ENCODE measurements at places on chromosomes 5 and 9.
A peak's percentile ranks its signal among the peaks of the same experiment; 100 is the strongest.

DNA sequence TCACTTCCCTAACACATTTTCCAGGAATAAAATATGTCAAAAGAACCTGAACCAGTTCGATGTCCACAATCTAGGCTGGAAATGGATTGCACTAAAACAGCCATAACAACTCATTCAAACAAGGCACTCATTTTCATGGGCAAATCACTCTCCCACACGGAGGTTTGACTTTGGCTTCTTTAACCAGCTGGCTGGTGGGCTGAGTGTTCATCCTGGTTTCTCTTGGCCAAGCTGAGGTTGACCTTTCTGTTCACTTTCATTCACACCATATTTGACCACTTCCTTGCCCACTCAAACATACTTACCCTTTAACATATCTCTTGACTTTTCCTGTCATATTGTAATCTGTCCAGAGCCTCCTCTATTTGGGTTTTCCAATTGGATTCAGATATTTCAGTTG is 5.4 kb downstream of the IL7R start:
- no peak for DNase-seq

- no peak for DNase-seq
Measured at GRCh38 chr9:93054758-93055704, 3.5 kb upstream of the SUSD3 start.

- no peak for DNase-seq
Measured at GRCh38 chr9:20054734-20055133, 265.9 kb upstream of the SLC24A2 start.

DNA sequence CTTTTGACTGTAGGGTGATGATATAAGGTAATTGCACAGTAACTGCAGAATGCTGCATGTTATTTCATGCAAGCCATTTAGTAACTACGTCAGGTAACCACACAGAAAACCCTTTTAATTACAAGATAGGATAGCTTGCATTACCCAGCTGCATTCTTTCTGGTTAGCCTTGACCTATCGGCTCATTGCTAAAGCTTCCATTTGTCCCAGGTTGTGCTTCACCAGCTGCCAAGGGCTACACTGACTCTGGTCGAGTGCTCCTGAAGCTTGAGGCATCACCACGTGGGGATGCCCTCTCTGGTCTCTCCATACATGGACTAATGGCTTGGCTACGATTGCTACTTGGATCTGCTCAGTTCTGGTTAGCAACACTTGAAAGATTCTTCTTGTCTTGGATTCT is 81.1 kb upstream of the SLC12A2 start:
- no peak for DNase-seq

DNA sequence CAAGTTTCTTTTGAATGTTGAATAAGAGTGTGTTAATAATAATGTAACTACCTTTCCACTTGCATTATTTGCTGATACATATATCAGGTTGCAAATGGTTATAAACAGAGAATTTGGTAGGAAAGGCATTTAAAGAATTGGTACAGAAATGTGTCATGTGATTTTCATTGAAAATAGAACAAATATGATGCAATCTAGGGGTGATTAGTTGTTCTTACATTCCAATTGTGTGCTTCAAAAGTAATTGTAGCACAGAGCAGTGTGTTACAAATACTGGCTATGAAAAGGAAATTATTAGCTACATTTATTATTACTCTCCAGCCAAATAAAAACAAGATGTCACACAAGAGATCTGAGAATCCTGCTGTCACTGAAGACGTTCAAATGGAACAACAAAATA is 61.8 kb upstream of the PRDM9 start:
- no peak for DNase-seq

DNA sequence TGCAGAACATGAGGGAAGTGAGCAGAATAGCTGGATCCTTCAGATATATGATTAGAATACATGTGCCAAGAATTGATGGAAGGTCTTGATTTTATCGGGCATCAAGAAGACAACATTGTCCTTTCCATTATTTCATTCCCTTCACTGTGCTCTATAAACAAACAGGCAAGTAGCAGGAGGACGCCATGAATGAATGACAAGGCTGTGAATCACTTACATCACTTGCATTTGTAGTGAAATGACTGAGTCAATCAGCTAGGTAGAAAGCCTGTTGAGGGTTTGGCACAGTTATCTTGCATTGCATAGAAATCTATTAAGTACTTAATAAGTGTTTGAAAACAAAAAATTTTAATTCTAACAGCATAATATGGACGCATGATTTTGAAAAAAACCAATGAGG is 548.8 kb upstream of the IZUMO3 start:
- DNase-seq: no peak

GRCh38 chr9:2028888-2029287 is 13.7 kb downstream of the SMARCA2 start:
- DNase-seq: no peak

- no peak for DNase-seq
Measured at GRCh38 chr5:132853790-132854189, 12.5 kb downstream of the GDF9 start.

GRCh38 chr9:109161471-109161870 is 5.6 kb downstream of the FRRS1L start:
- DNase-seq: no peak

GRCh38 chr5:67543720-67544270 is 347.2 kb upstream of the CD180 start:
- no peak for DNase-seq

GRCh38 chr9:107932601-107933000 is 443.0 kb upstream of the KLF4 start:
- no peak for DNase-seq

DNA sequence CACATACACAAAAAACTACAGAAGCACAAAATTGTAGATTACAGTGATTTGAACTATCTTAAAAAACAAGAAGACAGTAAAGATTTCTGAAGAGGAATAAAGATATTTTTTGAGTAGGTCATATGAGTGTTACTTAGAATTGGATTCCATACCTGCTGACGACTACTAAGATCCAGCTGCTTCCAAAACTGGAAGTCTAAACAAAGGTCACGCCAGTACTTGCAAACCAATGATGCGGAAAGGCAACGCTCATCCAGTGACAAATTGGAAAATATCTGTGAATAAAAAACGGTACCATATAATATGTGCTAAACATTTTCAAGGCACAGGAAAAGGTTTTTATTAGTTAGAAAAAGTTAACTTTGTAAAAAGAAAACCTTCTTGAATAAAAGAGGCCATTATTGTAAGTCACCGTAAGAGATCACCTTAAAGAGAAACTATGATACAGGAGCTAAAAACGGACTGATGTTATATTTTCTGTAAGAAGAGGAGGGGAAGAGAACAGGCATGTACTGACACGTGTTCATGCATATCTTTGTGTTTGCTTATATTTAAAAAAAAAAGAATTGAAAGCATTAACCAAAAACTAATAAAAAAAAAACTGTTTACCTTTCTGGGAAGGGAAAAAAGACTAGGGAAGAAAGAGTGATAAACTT is 14.1 kb downstream of the FBXL17 start:
- DNase-seq: no peak

GRCh38 chr5:14185326-14186058 is 42.4 kb downstream of the TRIO start:
- DNase-seq: no peak

GRCh38 chr5:123545506-123545905 is 33.5 kb downstream of the CSNK1G3 start:
- no peak for DNase-seq

GRCh38 chr5:113381791-113382190 is 53.0 kb downstream of the TSSK1B start:
- DNase-seq: no peak

GRCh38 chr9:99449726-99450125 is 227.6 kb downstream of the SEC61B start:
- DNase-seq: no peak

DNA sequence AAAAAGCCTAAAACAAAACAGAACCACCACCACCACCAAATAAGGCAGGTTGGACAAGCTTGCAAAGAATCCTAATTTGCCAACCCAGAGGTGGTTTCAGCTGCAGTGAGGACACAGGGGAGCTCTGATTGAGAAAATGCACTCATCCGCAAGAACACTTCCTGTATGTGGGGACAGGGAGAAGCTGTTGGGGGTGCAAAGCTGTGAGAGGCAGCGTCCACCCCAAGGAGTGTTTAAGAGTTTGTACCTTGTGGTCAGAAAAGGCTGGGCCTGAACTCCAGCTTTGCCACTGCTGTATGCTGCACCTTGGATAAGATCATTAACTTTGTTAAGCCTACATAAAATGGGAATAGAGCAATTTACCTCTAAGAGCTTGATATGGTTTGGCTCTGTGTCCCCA is 511.7 kb downstream of the BNC2 start:
- DNase-seq: no peak

DNA sequence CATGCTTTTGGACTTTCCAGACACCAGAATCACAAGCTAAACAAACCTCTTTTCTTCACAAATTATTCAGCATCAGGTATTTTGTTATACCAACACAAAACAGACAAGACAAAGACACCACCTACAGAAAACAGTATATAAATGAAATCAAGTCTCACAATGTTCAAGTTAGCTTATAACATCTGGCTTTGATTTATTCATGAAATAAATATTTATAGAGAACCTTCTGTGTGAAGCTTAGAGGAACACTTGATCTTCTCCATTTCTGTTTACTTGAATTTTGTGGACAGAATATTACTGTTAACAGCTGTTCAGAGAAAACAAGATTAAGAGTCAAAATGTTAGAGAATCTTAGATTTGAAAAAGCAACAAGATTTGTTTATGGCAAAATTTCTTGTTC is 137.4 kb upstream of the PRR16 start:
- no peak for DNase-seq

GRCh38 chr5:7169240-7169878 is 226.6 kb upstream of the ADCY2 start:
- no peak for DNase-seq

DNA sequence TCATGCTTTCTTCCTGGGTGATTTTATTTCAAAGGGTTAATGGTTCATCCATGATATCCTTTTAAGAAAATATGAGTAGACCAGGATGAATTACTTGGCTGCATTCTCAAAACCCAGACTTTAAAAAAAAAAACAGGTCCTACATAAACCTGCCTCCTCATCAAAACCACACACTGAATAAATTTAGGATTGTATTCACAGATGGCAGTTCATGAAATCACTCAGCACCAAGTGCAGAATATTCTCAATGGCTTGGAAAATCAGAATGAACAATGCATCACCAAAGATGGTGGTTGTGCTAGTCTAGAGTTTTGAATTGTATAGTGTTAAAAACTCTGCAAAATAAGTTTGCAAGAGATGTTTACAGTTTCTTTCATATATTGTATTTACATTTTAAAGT is 145.4 kb upstream of the GRAMD2B start:
- DNase-seq: no peak

- DNase-seq: no peak
Measured at GRCh38 chr5:53956632-53957031, 353.7 kb downstream of the ARL15 start.

DNA sequence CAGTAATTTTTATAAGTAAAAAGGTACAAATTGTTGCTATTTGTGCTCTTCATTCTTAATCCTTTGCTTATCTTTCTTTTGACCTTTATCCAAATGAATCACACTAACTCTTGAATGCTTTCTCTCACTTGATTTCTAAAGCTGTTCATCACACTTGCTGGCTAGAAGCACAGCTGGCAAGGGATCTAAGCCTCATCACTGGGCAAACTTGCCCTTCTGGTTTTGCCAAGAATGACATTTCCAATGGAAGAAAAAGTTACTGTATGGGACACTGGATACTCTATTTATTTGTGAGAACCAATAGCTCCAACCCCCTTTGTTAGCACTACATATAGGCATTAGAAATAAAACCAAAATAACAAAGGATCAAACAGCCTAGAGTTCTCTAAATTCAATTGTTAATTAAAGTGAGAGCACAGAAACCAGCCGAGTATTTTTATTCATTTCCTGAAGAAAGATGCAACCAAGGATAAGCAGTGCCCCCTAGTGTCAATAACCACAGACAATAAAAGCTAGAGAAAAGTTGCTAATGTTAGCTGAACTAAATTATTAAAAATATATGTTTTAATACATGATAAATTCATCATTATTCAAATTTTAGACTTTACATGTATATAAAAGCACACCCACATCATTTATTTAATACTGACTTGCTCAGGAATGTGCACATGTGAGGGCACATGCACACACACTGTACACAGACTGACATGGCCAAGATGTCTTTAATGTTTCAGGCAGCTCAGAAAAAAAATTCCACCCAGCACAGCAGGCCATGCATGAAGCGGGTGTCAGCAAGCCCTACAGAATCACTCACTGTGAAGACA is 59.8 kb upstream of the POU5F2 start:
- no peak for DNase-seq

DNA sequence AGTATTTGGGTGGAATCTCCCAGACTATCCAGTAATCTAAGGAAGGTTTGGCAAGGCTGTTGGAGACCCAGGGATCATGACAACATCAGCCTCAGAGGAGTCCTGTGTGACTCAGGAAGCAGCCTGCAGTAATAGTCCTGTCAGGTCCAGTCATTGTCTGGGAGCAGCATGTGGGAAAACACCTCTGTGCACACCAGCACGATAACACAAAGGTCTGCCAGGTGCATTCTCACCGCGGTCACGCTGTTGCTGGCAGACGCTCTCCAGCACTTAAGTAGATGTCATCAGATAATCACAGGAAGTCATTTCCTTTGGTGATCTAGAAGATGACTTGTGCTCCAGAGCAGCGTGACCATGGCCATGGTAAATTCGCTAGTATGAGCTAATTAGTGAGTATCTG is 99.2 kb upstream of the IQGAP2 start:
- no peak for DNase-seq

DNA sequence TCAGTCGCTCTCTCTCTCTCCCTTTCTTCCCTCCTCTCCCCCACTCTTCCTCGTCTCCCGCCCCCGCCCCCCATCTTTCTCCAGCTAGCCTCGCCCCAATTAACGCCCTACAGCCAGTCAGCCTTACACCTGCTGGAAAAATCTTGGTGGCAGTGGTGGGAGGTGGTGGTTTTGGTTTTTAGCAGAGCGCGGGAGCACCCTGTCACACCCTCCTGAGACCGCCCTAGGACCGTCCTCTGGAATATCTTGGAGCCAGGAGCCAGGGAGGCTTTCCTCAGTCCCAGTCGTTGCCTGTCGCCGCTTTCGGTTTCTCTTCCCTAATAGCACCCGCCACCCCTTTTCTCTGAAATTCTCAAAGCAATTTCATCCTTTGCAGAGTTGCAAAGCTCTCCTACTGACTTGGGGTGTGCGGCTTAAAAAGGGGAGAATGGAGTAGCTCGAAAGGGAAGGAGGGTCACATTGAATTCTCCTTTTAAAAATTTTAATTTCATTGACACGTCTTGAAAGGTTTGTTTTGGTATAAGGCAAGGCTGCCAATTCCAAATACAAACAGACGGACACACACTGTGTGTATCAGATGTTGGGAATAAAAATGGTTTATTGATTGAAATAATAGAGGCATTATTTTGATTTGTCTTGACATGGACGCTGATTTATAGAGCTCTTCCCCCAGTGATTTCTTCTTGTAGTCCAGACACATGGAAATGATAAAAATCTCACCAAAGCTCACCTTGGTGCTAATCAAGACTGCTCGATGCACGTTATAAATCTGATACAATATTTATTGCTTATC is 301.3 kb downstream of the PARP8 start:
- no peak for DNase-seq

- DNase-seq: no peak
Measured at GRCh38 chr5:14752497-14753071, 88.1 kb downstream of the OTULIN start.

- DNase-seq: no peak
Measured at GRCh38 chr9:122988920-122989621, 44.4 kb upstream of the GPR21 start.

- no peak for DNase-seq
Measured at GRCh38 chr9:93294011-93294410, 110.1 kb downstream of the WNK2 start.

GRCh38 chr9:36328798-36329411 is 70.7 kb upstream of the GNE start:
- DNase-seq: peak; percentile 16

GRCh38 chr9:137217276-137218211 is 4.5 kb downstream of the RNF208 start:
- no peak for DNase-seq

Measured in stimulated activated CD8-positive, alpha-beta memory T cell treated with anti-CD3 and anti-CD28 coated beads, Interleukin-15, amount 100 ng/mL, for 1 hour (primary cell).